Muscle of leg (tissue), 16 donors: ENCODE measurements at places on chromosomes 5 and 9. TPM values are rescaled to one million over a fixed set of nuclear protein-coding genes. Genes with fewer than 3 reads are reported as not detected.
A peak's percentile ranks its signal among the peaks of the same experiment; 100 is the strongest.

DNA sequence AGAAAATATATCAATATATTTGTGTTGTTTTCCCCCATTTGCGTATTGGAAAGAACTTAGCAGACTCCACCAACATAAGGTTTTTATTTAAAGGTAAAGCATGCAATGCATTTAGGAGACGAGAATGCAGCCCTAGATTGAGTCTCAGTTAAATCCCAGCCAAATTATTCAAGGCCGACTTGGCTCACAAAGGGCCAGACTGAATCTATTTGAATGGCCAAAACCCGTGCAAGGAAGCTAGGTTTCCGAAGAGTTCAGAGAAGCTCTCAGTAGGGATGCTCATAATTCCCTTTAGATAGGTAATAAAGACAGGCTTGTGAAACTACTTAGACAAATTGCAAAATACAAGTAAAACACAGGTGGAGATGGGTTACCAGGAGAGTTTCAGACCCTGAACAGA is 520.3 kb downstream of the CDH9 start:
- H3K4me3 ChIP-seq: no peak overlapping the region
- DNase-seq: peak; percentile 45
- H3K27me3 ChIP-seq: no peaks in the 10 kb centered on the region
- no peak overlapping the region for H3K27ac ChIP-seq
- no peaks in the 10 kb centered on the region for H3K36me3 ChIP-seq

The ANKRD18B gene
- polyA plus RNA-seq: 0.12 TPM

DNA sequence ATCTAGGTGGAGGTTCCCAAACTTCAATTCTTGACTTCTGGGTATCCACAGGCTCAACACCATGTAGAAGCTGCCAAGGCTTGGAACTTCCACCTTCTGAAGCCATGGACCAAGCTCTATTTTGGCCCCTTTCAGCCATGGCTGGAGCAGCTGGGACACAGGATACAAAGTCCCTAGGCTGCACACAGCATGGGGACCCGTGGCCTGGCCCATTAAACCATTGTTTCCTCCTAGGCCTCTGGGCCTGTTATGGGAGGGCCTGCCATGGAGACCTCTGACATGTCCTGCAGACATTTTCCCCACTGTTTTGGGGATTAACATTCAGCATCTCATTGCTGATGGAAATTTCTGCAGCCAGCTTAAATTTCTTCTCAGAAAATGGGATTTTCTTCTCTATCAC is 1908.0 kb downstream of the EFNA5 start:
- no peak overlapping the region for H3K27ac ChIP-seq
- no peaks in the 10 kb centered on the region for H3K27me3 ChIP-seq
- no peak overlapping the region for H3K4me3 ChIP-seq
- H3K36me3 ChIP-seq: no peaks in the 10 kb centered on the region

The FGF10 gene
- polyA plus RNA-seq: 12.1 TPM

The S1PR3 gene
- polyA plus RNA-seq: 25.8 TPM

GRCh38 chr9:116087246-116087645 is 66.3 kb upstream of the PAPPA start:
- DNase-seq: no peak
- H3K27me3 ChIP-seq: no peaks in the 10 kb centered on the region
- no peaks in the 10 kb centered on the region for H3K4me1 ChIP-seq
- H3K36me3 ChIP-seq: no peaks in the 10 kb centered on the region
- H3K4me3 ChIP-seq: no peak overlapping the region
- no peak overlapping the region for H3K27ac ChIP-seq
